ENCODE measurements at places on chromosomes 12 and 14. TPM values are rescaled to one million over a fixed set of nuclear protein-coding genes. Genes with fewer than 3 reads are reported as not detected.

GRCh38 chr12:96880220-96880619 is 26.8 kb upstream of the NEDD1 start:
- no peaks in the 10 kb centered on the region for H3K36me3 ChIP-seq
- no peaks in the 10 kb centered on the region for H3K27me3 ChIP-seq
- no peak for DNase-seq
- no peak overlapping the region for H3K4me3 ChIP-seq
- H3K27ac ChIP-seq: no peak overlapping the region
- H3K4me1 ChIP-seq: no peaks in the 10 kb centered on the region

DNA sequence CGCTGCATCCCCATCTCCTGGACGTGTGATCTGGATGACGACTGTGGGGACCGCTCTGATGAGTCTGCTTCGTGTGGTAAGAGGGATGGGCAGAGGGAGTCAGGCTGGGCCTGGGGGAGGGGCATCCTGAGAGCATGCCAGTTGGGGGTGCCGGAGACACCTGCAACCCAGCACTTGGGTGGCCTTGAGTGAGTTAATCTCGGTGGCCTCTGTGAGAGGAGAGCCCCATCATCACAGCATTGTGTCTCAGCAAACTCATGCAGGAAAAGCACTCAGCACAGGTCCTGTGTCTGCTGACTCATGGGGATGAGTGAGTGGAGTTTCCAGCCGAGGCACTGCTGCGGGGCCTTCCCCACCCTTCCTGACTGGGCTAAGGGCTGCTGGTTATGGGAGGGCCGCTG is 19.6 kb upstream of the LRP1-AS start:
- H3K4me3 ChIP-seq: no peak overlapping the region
- H3K27ac ChIP-seq: no peak overlapping the region
- H3K36me3 ChIP-seq: peaks cover 85% of the 10 kb centered on the region
- no peak for DNase-seq
- no peaks in the 10 kb centered on the region for H3K27me3 ChIP-seq

GRCh38 chr12:108859923-108860291 is 2.5 kb upstream of the SSH1 start:
- H3K4me3 ChIP-seq: no peak overlapping the region
- DNase-seq: no peak
- H3K4me1 ChIP-seq: peaks cover 68% of the 10 kb centered on the region
- H3K27me3 ChIP-seq: no peaks in the 10 kb centered on the region

DNA sequence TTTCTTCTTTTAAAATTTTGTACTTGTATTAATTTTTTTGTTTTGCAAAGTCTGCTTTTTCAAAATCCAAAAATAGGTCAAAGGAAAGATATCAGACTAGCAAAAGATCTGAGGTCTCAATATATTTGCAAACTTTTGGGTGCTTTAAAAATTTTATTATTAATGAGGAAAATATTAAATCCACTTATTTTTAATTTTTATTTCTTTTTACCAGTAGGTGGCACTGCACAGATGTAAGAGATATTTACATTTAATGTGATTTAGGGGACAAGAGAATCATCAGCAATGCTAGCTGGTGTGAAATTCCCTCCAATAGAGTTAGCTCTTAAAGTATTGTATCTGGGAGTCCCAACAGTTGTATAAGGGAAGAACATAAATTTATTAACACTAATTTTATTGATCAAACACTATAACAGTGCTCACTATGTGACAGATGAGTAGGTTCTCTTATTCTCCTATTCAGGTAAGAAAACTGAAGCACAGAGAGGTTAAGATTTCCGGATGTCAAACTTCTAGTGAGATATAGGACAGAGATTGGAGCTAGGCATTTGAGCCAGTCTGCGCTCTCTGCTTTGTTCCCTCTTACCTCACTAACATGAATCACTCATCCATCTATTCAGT is 30.5 kb downstream of the ALX1 start:
- no peaks in the 10 kb centered on the region for H3K36me3 ChIP-seq
- no peaks in the 10 kb centered on the region for H3K27me3 ChIP-seq
- H3K4me1 ChIP-seq: no peaks in the 10 kb centered on the region

GRCh38 chr12:12017798-12018197 is 52.9 kb upstream of the BCL2L14 start:
- no peak overlapping the region for H3K27ac ChIP-seq
- DNase-seq: no peak
- H3K4me3 ChIP-seq: no peak overlapping the region
- H3K4me1 ChIP-seq: no peaks in the 10 kb centered on the region

DNA sequence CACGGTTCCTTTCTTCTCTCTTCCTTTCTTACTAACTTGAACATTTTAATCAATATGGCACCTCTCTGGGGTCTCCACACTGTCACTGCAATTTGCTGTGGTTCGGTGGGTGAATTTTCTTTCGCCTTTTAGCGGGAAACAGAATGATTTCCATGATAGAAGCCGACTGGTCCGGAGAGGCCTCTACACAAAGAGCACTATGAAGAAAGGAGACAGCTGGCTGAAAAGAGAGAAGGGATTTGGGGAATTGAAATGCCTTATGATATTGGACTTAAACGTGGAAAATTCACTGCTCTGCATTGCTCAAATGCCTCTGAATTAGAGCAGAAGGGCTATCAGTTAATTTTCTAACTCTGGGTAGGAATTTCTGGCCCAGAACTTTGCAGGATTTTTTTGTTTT is 55.9 kb downstream of the KCNA5 start:
- H3K4me3 ChIP-seq: no peak overlapping the region
- DNase-seq: no peak
- no peaks in the 10 kb centered on the region for H3K36me3 ChIP-seq
- no peaks in the 10 kb centered on the region for H3K4me1 ChIP-seq

DNA sequence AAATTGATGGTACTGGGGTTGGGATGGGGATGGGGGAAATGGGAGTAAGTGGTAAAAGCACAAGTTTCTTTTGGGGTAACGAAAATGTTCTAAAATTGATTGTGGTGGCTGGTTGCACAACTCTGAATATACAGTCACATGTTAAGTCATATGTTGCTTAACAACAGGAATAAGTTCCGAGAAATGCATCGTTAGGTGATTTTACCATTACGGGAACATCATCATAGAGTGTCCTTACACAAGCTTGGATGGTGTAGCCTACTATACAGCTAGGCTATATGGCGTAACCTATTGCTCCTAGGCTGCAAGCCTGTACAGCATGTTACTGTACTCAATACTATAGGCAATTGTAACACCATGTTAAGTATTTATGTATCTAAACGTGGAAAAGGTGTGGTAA is 31.0 kb downstream of the ITGA7 start:
- H3K4me1 ChIP-seq: peaks cover 33% of the 10 kb centered on the region
- no peak overlapping the region for H3K4me3 ChIP-seq
- H3K27me3 ChIP-seq: peaks cover 5% of the 10 kb centered on the region
- H3K27ac ChIP-seq: no peak overlapping the region
- H3K36me3 ChIP-seq: no peaks in the 10 kb centered on the region

- H3K4me1 ChIP-seq: no peaks in the 10 kb centered on the region
- no peak overlapping the region for H3K4me3 ChIP-seq
- DNase-seq: no peak
- H3K27ac ChIP-seq: no peak overlapping the region
Measured at GRCh38 chr12:48025281-48025680, 21.0 kb upstream of the COL2A1 start.

DNA sequence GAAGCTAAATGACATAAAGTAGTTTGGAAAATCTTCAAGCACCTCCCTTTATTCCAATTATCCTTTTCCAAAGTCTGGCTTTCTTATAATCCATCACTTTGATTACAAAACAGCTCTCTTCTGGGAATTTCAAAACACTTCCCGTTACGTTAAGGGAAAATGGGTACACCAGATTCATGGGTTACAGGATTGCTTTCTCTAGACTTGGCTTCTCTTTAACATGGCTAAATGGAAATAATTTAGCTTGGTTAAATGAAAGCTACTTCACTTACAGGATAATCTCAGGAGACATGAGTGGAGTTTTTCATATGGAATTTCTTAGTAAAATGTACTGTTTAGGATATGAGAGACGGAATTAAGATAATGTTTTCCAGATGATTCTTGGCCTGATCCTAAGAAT is 14.7 kb downstream of the GSTZ1 start:
- H3K27me3 ChIP-seq: no peaks in the 10 kb centered on the region
- H3K4me1 ChIP-seq: no peaks in the 10 kb centered on the region
- DNase-seq: no peak
- H3K36me3 ChIP-seq: no peaks in the 10 kb centered on the region
- no peak overlapping the region for H3K4me3 ChIP-seq
- H3K27ac ChIP-seq: no peak overlapping the region

GRCh38 chr12:19884021-19884492 is 444.8 kb downstream of the AEBP2 start:
- H3K4me3 ChIP-seq: no peak overlapping the region
- no peaks in the 10 kb centered on the region for H3K4me1 ChIP-seq
- H3K27me3 ChIP-seq: no peaks in the 10 kb centered on the region
- no peaks in the 10 kb centered on the region for H3K36me3 ChIP-seq

DNA sequence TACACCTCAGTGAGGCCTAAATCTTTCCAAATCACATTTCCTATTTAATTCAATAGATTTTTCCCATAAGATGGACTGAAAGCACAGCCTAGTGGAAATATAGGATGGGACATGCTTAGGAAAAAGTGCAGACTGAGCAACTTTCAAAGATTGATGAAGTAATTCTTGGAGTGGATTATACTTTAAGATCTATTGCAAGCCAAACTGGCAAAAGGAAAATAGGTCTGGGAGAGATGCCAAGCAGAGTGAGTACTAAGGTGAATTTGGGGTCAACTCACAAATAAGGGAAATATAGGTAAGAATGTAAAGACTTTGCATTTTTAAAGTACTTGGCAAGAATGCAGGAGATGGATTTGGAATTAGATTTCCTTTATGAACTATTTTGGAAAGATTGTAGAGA is 170.2 kb upstream of the FOXG1 start:
- no peaks in the 10 kb centered on the region for H3K36me3 ChIP-seq
- no peak overlapping the region for H3K4me3 ChIP-seq
- no peaks in the 10 kb centered on the region for H3K27me3 ChIP-seq
- DNase-seq: no peak
- no peaks in the 10 kb centered on the region for H3K4me1 ChIP-seq
- H3K27ac ChIP-seq: no peak overlapping the region

Gene HCFC2
- total RNA-seq: 16.7 TPM

Gene RPS26
- total RNA-seq: 37.9 TPM

Gene GRIP1
- 1.9 TPM for total RNA-seq

Data from left lung (tissue), 14 donors.